ENCODE measurements at places on chromosomes 2 and 18.
A peak's percentile ranks its signal among the peaks of the same experiment; 100 is the strongest.

DNA sequence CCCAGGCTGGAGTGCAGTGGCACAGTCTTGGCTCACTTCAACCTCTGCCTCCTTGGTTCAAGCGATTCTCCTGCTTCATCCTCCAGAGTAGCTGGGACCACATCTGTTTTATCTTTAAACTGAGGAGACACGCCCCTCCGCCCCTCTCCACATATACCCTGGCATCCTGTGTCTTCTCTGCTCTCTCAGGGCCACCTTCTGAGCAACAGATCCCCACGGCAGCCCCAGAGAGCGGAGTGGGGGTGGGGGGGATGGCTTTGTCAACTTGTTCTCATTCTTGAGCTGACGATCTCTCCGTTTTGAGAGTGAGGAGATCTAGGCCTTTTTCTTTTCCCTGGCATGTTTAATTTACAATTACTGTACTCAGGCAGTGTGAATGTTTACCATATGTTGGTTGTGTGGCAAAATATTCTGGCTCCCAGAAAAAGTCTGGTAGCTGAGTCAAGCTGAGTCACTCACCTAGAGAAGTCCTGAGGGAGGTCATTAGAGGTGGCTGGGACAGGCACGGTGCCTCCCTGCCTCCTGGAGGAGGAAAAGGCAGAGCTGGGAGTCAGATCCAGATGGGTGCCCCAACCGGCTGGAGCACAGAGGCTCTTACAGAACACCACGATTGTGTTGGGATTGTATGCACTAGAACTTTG, 19.5 kb upstream of the ID2 start:
- no peak for DNase-seq

- no peak for DNase-seq
These were observed at the start of gene CRACDL for GRCh38 chr2:98935777-98936352. Gene CRACDL, minus strand, starts transcription at chr2:98936225. Its CDS starts 89,425 bp downstream, at chr2:98846800.

DNA sequence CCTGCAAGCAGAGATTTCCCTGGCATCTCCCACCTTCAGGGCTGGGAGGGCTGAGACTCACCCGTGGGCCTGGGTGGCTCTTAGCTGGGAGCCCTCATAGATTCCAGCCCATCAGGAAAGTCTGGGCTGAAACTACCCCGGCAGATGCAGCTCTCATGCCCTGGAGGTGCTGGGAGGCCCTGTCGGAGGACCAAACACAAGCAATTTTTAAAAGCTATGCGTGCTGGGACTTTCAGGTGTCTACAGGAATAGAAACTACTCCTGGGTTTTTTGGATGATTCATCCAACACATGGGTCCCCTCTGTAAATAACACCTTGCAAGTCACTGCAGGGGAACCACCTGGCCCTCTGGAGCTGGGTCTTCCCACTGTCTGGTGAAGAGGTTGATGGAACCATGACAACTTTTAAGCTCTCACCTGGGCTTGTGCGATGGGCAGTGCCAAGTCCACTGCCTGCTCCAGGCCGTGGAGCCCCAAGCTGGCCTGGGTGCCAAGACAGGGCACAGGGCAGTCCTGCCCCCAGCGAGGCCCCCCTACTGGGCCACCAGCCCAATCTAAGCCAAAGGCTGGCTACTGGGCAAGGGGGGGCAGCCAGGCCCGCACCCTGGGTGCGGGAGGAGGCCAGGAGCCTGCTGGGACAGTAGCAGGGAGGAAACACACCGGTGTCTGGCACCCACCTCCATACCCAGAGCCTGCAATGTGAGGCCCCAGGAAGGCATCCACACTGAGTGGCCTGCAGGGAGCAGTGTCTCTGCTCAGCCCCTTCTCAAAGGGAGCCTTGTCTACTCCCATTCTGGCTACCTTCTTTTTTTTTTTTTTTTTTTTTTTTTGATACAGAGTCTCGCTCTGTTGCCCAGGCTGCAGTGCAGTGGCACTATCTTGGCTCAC, 1.1 kb upstream of the GPR55 start:
- DNase-seq = peak; percentile 48

DNA sequence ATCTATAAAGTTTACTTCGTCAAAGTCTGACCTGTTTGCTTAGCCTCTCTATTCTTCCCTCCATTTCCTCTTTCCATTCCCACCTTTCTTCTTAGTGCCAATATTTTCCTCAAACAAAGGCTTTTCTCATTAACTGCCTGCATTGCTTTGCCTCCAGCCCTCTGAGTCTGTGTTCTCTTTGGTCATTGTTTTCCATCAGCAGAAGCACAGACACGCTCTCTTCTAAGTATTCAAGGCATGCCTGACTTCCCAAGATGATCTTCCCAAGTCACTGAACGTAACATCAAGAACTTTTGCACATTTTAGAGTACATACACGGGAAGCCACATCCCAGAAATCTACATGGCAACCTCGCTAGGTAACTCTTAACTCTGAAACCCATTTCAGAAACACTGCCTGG, 32.6 kb upstream of the ANXA4 start:
- no peak for DNase-seq

GRCh38 chr2:46557788-46558187, 78.4 kb downstream of the TMEM247 start:
- DNase-seq = no peak

DNA sequence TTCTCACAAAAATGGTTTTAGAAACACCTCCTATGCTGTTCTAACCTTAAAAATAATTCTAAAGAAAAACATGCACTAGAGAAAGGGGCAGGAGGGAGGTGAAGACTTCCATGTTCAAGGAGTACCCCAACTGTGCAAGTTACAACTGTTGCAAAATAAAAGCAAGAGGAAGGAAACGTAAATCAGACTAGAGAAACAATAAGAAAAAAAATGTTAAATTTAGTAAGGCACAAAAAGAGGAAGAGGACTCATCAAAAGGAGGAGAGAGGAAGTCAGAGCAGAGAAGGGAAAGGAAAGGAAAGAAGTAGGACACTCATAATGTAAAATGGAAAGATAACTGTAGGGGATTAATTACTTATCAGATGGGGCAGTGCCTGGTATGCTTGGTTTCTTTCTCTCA, 34.1 kb downstream of the RAPH1 start:
- no peak for DNase-seq

- no peak for DNase-seq
These were observed 17.1 kb downstream of the CREB1 start for GRCh38 chr2:207546822-207547221.

DNA sequence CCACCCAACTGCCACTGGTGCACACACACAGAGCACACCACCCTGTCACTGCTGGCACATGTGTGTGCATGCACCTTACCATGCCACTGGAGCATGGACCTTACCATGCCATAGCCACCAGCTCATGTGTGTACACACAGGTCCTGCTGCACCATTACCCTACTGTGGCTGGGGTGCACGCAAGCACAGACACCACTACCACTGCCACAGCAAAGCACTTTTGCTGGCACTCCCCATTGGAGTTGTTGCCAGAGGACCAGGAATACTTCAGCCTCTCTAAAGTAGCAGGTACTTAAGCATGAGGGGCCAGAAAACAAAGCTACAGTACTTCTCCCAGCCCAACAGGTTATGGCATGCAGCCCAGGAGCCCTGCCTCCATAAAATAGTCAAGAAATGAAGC, 404.8 kb downstream of the MBD2 start:
- DNase-seq = no peak

- DNase-seq = no peak
These were observed 135.6 kb downstream of the CDH2 start for GRCh38 chr18:28041366-28041765.

DNA sequence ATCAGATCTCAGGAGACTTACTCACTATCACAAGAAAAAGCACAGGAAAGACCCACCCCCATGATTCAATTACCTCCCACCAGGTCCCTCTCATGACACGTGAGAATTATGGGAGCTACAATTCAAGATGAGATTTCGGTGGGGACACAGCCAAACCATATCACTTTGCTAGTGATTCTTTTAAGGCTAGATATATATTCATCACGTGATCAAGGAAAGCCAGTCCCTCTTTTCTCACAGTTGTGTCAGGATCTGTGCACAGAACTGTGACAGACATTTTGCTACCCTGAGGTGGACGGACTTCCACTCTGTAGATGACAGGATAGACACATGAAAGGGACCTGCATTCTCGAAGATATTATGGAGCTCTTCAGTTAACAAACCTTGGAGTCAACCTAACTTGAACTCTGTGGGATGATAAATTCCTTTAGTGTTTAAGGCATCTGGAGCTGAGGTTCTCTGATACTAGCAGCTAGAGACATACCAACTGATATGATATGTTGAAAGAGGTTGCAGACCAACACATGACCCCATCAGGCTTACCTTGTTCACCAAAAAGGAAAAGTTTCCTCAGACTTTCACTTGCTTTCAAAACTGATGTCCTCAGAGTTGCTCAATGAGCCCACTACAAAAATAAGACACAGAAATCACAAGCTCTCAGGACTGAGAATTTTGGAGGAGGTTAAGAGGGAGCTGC, 66.3 kb upstream of the SCG2 start:
- no peak for DNase-seq

GRCh38 chr18:48539406-48540250, 797 bp downstream of the CTIF start:
- DNase-seq = no peak

DNA sequence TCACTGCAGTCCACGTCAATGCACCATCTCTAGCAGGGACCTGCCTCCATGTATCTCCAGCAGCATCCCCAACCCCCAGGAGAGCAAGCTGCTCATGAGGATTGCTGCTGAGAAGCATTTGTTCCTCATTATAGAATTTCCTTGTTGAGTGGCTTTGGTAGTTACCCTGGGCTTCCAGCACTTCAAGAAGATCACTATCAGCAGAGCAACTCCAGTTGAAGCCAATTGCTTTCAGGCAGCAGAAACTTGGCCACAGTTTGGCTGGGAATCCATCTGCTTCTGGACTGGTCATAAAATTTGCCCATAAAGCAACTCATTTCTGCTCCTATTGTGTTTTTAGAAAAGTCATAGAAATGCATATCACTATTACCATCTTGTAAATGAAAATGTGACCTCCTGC, 17.4 kb downstream of the TRPM8 start:
- DNase-seq = no peak

DNA sequence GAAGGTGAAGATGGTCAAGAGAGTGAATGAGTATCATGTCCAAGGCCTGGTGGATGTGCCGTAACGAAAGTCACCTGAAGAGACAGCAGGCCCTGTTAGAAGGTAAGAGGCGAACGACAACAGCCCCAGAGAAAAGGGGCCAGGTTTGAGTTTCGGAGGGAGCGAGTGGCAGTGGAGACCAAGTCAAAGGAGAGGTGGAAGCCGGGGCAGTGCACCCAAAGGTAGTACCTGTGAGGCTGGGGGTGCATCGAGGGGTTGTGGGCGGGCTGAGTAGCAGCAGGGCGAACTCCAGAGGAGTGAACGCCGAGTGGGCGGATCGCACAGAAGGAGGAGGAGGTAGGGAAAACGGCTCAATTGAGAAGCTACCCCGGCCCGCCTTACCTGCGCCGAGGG, 358 bp downstream of the USP37 start:
- no peak for DNase-seq

GRCh38 chr2:162258686-162259085, 15.4 kb upstream of the FAP start:
- no peak for DNase-seq

DNA sequence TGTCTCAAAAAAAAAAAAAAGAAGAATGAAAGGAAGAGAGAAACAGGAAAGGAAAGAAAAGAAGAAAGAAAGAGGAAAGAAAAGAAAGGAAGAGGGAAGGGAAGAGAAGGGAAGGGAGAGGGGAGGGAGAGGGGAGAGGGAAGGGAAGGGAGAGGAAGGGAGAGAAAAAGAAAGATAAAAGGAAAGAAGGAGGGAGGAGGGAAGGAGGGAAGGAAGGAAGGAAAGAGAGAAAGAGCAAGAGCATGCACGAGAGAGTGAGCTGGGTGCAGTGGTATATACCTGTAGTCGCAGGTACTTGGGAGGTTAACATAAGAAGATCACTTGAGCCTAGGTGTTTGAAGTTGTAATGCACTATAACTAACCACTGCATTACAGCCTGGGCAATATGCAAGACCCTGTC, 6.6 kb upstream of the BAZ2B start:
- DNase-seq = no peak

DNA sequence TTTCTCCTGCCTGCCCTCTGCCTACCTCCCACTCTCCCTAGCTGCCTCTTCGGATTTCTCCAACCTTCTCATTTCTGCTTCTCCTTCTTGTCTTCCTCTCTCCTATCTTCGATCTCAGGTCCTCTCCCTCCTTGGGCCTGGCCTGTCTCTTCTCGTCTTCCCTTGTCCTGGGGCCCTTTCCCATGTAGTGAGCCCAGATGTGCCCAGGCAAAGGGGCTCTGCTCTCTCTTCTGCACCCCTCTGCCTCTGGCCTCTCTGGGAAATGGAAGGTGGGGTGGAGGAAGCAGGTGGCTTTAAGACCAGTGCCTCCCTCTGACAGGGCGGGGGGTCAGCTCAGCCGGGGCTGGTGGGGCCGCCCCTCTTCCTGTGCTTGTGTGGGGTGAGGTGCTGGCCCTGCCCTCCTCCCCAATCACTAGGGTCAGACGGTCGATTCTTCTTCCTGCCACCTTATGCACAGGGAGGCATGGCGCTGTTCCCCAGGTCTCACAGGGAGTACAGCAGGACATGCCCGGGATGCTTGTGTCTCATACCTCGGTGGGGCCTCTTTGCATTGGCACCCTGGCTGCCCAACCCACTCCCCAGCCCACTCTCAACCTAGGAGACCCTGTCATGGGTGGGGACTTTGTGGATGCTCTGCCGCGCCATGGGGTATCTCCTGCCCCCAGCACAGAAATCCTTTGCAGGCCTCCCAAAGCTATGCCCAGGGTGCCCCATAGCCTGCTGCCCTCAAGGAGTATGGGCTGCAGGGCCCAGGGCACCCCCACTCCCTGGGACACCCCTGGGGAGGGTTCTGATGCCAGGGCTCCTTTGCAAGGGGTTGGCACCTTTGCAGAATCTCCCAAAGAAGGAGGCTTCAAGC, 213.8 kb upstream of the HAAO start:
- no peak for DNase-seq

DNA sequence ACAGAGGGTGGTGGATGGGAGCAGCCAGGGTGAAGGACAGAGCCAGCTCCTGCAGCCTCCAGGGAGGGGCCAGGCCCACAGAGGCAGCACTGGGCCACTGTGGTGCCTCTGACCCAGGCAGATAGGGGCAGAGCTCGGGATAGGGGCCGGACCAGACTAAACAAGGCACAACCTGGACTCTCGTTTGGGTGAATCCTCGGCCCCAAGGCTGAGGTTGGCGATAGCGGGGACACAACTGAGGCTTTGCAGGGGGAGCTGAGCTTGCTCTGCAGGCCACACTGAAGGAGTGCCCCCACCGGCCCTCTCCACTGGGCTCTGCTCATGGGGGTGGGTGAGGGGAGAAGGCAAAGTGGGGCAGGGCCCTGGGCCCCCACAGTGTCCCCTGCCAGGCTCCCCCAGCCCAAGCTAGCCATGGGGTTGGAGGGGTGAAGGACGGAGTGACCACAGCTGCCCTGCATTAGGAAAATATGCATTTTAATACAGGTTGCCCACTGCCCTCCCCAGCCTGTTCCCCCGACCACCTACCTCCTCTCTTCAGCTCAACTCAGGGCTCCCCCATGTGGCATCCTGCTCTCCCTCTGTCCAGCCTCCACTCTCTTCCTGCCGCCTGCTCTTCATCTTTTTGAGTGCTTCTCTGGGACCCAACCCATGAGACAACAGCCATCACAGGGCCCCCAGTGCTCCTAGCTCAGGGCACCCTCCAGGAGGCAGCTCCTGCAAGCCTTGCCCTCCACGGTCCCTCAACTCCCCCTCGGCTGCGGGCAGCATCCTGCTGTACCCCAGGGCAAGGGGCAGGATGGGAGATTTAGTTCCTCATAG, 152.8 kb downstream of the INHBB start:
- no peak for DNase-seq

- no peak for DNase-seq
These were observed 47.8 kb upstream of the RNF103 start for GRCh38 chr2:86671337-86671981.

GRCh38 chr2:29070526-29070925, 3.8 kb downstream of the PCARE start:
- no peak for DNase-seq

Data from activated T-cell treated with anti-CD3 and anti-CD28 coated beads for 24 hours (primary cell).